ENCODE measurements at places on chromosomes 13 and 19. TPM values are rescaled to one million over a fixed set of nuclear protein-coding genes. Genes with fewer than 3 reads are reported as not detected.

PEAK3 gene
- 0.02 TPM for polyA plus RNA-seq

RFPL4A gene
- polyA plus RNA-seq, result not detected

KRTDAP gene
- polyA plus RNA-seq, result 238 TPM

IGFL1 gene
- 58.7 TPM for polyA plus RNA-seq

PALM3 gene
- polyA plus RNA-seq, result 0.08 TPM

TEX26 gene
- not detected for polyA plus RNA-seq

USHBP1 gene
- polyA plus RNA-seq, result 1.5 TPM

IGSF23 gene
- polyA plus RNA-seq, result not detected

CFAP97D2 gene
- polyA plus RNA-seq, result not detected

COL4A2 gene
- polyA plus RNA-seq, result 25.3 TPM

C13orf42 gene
- polyA plus RNA-seq, result not detected

NLRP8 gene
- polyA plus RNA-seq, result not detected

VSTM2B gene
- not detected for polyA plus RNA-seq

IGFL3 gene
- polyA plus RNA-seq, result not detected

ZNF112 gene
- 0.90 TPM for polyA plus RNA-seq

CERS1 gene
- 0.08 TPM for polyA plus RNA-seq

STAP2 gene
- 99.2 TPM for polyA plus RNA-seq

KLK4 gene
- polyA plus RNA-seq, result 0.06 TPM

FSD1 gene
- 0.19 TPM for polyA plus RNA-seq

PRKCG gene
- 0.01 TPM for polyA plus RNA-seq

CGB2 gene
- not detected for polyA plus RNA-seq

WTIP gene
- polyA plus RNA-seq, result 2.8 TPM

PBX4 gene
- 1.4 TPM for polyA plus RNA-seq

ICAM5 gene
- polyA plus RNA-seq, result 0.45 TPM

KLK6 gene
- polyA plus RNA-seq, result 32.8 TPM

SCN1B gene
- polyA plus RNA-seq, result 1.1 TPM

NEK3 gene
- polyA plus RNA-seq, result 8.7 TPM

GPR18 gene
- 0.12 TPM for polyA plus RNA-seq

Data from esophagus (tissue), 2 donors.